Right cardiac atrium (tissue), 5 donors: ENCODE measurements at places on chromosomes 11 and 22. TPM values are rescaled to one million over a fixed set of nuclear protein-coding genes. Genes with fewer than 3 reads are reported as not detected.
A peak's percentile ranks its signal among the peaks of the same experiment; 100 is the strongest.

DNA sequence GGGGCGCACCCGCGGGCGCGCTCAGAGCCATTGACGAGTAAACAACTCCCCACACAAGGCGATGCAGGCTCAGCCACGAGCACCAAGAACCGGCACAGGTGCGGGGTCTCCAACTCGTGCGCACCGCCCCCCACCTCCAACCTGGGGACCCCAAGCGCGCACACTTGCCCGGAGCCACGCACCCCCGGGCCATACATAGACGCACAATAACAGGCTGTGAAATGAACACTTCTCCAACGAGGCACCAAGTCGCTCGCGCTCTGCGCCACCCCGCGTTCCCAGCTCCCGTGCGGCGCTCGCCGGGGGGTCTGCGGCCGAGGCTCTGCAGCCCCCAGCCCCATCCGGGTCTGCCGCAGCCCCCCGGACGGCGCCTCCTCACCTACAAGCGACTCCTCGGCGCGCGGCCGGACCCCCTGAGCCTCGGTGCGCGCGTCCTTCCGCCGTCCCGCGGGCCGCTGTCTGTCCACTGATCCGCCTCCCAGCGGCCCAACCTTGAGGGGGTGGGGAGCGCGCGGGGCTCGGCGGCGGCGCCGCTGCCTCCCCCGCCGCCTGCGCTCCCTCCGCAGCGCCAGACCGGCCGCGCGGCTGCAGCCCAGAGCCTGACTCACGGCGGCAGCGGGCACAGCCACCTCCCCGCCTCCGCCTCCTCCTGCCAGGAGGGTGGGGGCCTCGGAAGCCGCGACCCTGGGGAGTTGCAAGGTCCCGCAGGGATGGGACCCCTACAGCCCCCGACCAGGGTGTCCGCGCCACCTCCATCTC, 1.6 kb downstream of the IFITM10 start:
- DNase-seq: peak; percentile 68

DNA sequence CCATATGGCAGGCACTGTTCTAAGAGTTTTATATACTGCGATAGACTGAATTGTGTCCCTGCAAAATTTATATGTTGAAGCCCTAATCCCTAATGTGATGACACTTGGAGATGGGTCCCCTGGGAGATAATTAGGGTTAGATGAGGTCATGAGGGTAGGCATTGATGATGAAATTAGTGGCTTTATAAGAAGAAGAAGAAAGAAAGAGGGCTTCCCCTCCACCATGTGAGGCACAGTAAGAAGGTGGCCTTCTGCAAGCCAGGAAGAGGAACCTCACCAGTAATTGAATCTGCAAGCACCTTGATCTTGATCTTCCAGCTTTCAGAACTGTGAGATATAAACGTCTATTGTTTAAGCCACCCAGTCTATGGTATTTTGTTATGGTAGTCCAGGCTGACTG, 46.6 kb upstream of the TENM4 start:
- no peak for DNase-seq

CD6 gene
- 0.11 TPM for polyA plus RNA-seq

GRCh38 chr22:30236875-30237274, 9.7 kb downstream of the LIF start:
- DNase-seq: no peak

GRCh38 chr11:31806928-31807798, 4.0 kb downstream of the PAX6 start:
- DNase-seq: no peak

PLAAT5 gene
- 4.2 TPM for polyA plus RNA-seq

GRCh38 chr22:50585238-50585637, 2.6 kb upstream of the CHKB start:
- DNase-seq: no peak
